ENCODE measurements at places on chromosomes 3 and 15. TPM values are rescaled to one million over a fixed set of nuclear protein-coding genes. Genes with fewer than 3 reads are reported as not detected.

Gene TEX55
- total RNA-seq = not detected

GRCh38 chr3:172244011-172244410 lies 204.2 kb downstream of the GHSR start:
- DNase-seq = no peak

- peak; percentile 50 for DNase-seq
These were observed 49.6 kb upstream of the ST8SIA2 start for GRCh38 chr15:92343924-92344643.

DNA sequence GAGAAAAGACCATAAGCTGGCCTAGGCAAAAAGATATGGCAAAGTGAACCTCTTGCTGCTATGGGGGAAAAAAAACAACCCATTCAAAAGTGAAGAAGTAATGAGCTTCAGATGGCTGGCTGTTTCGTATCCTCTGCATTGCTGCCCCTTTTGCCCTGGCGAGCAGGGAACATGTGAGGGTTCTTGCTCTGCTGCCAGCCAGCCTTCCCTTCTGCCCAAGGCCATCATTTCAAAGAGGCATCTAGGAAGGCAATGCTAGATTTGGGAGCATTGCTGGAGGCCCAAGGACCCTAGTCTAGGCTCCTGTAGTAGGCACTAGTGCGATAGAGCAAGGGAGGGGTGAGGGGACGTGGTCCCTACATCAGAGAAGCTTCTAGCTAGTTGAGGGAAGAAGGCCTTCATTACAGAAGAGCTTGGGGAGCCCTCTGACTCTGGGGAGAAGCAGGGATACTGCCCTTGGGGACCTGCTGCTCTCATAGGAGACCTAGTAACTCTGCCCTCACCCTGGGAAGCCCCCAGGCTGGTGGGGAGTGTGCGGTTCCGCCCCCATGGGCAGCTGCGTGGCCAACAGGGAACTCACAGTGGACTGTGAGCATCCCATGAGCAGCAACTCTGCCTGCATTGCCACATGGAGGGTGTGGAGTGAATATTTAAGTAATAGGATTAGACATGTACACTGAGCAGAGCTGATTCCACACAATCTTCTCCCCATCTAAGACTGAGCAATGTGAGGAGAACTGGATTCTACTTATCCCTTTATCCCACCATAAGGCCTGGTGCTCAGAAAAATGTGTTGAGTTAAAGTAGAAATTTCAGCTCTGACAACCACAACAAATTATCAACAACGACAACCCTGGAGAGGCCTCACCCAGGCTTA lies 21.3 kb downstream of the ITGA11 start:
- DNase-seq = no peak

- DNase-seq = no peak
These were observed 2.0 kb upstream of the CLDN16 start for GRCh38 chr3:190385731-190386688.

Measured in left cardiac atrium (tissue), 4 donors.